CD4-positive, alpha-beta T cell treated with Interferon gamma for 1 hour (primary cell): ENCODE measurements at places on chromosomes 5 and 9.

- DNase-seq: no peak
Measured at GRCh38 chr9:4197548-4197947, 102.3 kb downstream of the GLIS3 start.

DNA sequence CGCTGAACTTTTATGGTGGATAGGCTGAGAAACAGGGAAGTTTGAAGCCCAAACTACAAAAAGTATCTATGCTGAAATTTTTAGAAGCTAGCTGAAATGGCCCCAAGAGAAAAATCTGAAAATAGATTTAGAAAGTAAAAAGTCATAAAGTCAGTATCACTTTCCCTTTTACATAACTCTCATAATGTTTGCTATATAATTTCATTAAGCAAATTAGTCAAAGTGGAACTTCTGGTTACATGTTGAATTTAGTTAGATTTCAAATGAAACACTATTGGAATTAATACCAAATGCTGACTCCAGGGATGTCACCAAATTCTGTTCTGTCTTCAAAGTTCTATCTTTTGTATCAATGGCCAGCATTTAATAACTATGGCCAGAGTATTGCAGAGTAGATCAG lies 126.9 kb downstream of the TTC39B start:
- no peak for DNase-seq

- DNase-seq: no peak
Measured at GRCh38 chr5:78328585-78329173, 31.7 kb upstream of the SCAMP1 start.

- DNase-seq: no peak
Measured at GRCh38 chr5:176743136-176743861, 67.1 kb upstream of the UNC5A start.

DNA sequence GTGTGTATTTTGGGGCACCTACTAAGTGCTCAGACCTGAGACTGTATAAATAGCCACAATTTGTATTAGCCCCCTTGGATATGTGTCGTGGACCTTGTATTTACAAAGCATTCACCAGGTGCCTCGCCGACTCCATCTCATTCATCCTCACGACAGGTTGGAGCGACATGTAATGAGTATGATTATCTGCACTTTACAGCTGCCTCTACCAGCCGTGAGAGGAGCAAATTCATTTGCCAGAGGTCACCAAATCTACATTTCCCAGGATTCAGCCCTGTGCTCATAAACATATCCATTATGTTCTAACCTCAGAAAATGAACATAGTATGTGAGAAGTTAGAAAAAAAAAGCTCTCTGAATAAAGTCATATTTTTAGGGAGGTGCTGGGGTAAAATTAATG lies 167.4 kb downstream of the ZDHHC21 start:
- DNase-seq: no peak

DNA sequence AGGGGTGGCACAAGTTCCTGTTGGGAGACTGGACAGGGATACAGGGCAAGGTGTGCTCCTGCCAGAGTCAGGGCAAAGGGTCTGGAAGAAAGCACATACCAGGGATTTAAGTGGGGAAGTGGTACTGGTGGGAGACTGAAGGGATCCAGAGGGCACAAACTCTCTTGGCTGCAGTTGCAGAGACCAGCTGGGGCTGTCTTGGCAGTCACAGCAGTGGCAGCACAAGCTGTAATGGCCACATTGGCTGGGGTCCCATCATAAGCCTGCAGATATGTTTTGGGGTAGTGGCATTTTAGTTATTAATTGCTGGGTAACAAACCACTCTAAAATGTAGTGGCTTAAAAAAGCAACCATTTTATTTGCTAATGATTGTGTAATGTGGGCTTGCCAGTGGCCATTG lies 492.2 kb downstream of the ENC1 start:
- no peak for DNase-seq

GRCh38 chr5:153794327-153794726 lies 244.4 kb downstream of the FAM114A2 start:
- DNase-seq: no peak

GRCh38 chr5:149667084-149667828 lies 62.9 kb upstream of the PPARGC1B start:
- no peak for DNase-seq

DNA sequence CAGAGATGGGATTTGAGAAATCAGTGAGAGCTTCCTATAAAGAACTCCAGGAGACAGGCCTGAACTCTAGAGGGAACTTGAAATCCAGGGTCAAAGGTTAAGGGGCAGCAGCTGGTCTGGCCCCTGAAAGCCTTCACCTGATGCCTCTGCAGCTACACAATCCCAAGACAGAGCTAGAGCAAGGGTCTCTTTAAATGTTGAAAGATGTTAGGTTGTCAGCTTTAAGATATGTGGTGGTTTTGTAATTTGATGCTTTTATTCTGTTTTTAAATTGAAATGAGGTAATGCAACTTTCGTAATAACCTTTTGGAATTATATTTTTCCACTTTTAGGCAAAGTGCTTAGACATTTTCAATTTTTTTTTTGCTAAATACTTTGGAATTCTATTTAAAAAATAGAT lies 2.4 kb downstream of the SOWAHA start:
- DNase-seq: no peak

GRCh38 chr9:110935829-110936228 lies 102.4 kb downstream of the LPAR1 start:
- no peak for DNase-seq

- no peak for DNase-seq
Measured at GRCh38 chr5:159917994-159918393, 1.7 kb downstream of the ADRA1B start.

- DNase-seq: no peak
Measured at GRCh38 chr5:88662846-88663245, 220.1 kb downstream of the MEF2C start.

- DNase-seq: peak; percentile 33
Measured at GRCh38 chr5:173733831-173734501, 117.5 kb upstream of the BOD1 start.

DNA sequence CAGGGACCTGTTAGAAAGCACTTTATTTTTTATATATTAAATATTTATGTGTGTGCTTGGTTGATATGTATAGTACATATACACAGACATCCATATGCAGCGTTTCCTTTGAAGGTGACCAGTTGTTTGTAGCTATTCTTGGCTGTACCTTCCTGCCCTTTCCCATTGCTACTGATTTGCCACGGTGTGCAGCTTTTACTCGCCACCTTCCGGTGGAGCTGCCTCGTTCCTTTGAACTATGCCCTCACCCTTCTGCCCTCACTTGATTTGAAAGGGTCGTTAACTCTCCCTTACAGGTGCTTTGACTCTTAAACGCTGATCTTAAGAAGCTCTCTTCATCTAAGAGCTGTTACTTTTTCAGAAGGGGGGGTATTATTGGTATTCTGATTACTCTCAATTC lies 20.5 kb downstream of the RGMB start:
- no peak for DNase-seq

GRCh38 chr5:36744773-36745589 lies 131.6 kb upstream of the NIPBL start:
- peak; percentile 16 for DNase-seq

DNA sequence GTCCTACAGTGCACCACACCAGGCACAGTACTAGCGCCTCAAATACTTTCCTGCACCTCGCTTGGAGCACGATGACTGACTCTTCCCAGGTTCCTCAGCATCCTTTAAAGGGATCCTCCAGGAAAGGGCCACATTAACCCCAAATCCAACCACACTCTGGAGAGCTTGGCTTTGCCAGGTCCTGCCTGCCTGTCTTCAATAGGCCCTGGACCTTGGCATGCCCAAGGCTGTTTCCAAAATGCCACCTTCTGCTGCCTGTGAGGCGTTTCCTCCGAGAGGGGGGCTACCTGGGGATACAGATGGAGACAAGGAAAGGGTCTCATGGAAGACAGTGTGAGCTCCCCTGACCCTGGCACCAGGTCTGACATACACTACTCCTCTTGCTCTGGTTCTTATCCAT lies 169.9 kb downstream of the DAB2IP start:
- DNase-seq: no peak

- no peak for DNase-seq
Measured at GRCh38 chr9:16521868-16522411, 348.5 kb downstream of the BNC2 start.

DNA sequence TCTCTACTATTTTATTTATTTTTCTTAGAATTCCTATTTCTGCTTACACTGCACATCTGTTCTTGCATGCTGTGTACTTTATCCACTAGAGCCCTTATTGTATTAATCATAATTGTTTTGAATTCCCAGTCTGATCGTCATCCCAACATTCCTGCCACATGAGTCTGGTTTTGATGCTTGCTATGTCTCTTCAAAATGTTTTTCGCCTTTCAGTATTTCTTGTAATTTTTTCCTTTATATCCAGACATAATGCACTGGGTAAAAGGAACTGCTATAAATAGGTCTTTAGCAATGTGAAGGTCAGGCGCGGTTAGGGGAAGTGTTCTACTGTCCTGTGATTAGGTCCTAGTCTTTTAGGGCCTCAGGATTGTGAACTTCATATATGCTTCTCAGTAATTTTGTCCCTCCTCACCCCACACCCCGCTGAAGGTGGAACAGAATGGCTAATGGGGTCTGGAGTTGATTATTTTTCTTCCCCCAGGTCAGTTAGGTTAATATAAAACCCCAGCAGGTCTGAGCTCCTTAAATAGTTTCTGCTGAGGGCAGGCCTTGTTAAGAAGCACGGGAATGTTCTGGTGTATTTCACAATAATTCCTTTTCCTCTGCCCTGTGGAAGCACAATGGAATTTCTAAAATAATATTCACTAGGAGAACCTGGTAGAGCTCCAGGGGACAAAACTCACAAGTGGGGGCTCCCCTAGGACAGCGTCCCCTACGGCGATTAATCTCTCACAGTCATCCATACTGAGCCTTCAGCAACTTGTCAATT lies 146.6 kb upstream of the TUT7 start:
- DNase-seq: no peak

GRCh38 chr5:67015541-67016191 lies 180.9 kb downstream of the CD180 start:
- DNase-seq: no peak

DNA sequence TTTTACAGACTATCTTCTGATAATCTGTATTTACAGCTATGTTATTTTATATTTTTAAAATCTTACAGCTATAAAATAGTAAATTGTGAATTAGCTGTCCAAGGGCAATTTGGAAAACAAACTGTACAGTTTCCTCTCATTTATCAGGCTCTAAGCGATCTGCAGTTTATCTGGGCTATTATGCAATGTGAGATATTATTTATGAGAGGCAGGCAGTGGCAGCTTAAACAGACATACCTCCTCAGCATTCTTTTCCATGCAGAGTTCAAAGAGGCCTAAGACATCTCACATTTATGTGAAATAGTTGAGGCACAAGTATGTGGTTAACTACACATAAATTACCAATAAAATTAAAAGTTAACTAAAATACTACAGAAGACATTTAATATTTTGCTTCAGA lies 10.2 kb downstream of the NIPSNAP3B start:
- no peak for DNase-seq

GRCh38 chr5:94998670-94999069 lies 286.2 kb downstream of the MCTP1 start:
- no peak for DNase-seq
